ENCODE measurements at places on chromosomes 16 and 17.
A peak's percentile ranks its signal among the peaks of the same experiment; 100 is the strongest.

DNA sequence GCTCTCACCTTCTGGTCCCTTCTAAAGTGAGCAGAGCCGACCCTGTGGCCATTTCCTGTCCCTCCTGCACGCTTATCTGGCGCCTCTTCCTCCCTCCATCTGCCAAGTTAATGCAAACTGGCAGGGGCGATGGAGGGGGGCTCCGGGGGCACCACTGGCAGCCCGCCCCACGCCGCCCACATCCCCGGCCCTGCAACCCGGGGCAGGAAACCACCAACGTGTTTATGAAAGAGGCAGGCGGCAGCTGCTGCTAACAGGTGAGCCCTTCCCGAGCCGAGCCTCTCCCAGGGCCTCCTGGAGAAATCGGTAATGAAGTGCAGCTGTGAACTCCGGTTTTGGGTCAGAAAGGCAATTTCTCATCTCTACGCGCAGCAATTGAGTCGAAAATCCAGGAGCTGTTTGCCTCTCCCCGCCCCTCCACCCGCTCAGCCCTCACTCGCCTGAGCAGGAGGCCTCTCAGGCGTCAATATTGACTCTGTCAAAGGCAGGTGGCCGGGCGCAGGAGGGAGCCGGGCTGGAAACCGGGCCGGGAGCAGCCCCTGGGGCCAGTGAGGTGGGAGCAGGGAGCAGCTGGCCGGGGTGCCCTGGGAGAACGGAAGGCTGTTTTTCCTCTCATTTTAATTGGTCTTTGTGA lies 164.4 kb upstream of the GSE1 start:
- DNase-seq = no peak

GRCh38 chr17:3928406-3928805 lies 12.1 kb upstream of the P2RX1 start:
- no peak for DNase-seq

DNA sequence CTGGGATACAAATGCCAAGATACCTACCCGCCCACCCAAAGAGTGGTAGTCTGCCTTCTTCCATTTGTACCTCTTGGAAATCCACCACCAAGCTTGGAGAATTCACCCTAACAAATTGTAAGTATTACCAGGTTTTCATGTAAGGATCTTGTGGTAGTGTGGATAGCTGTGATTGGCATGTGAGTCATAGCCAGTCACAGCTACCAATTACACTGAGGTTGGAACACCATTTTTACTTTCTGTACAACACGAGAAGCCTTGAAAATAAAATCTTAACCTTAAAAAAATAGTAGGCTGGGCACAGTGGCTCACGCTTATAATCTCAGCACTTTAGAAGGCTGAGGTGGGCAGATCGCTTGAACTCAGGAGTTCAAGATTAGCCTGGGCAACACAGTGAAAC lies 18.5 kb upstream of the SLC35G3 start:
- DNase-seq = no peak

DNA sequence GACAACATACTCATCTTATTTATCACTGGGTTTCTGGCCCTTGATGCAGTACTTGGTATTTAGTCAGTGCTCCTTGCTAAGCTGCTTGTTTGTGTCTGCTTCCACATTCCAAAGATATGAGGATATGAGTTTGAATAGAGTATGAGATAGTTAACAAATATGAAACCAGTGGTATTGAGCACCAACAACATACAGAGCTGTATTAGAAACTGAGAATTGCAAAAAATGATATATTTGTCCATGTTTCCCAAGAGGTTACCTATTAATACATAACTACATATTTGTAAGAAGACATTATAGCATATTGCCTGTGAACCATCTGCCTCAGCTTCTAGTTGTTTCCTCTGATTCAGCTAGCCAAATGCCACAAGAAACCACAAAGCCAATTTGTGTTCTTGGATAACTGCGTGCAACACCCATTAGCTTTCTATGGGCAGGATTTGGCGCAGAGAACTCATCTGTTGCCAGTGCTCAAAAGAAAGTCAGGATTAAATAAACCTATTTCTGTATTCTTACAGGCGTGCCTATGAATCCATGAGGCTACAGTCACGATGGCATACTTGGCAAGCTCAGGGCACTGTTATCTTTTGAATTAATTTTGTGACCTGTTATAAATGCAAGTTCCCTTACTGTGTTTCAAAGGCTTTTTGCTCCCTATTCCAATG lies 194.4 kb downstream of the MAP2K6 start:
- peak; percentile 20 for DNase-seq

- DNase-seq = no peak
Measured at GRCh38 chr16:82594114-82594513, 32.7 kb upstream of the CDH13 start.

GRCh38 chr17:70989280-70989679 lies 819.9 kb downstream of the KCNJ2 start:
- no peak for DNase-seq

- DNase-seq = no peak
Measured at GRCh38 chr16:86983621-86984020, 333.6 kb downstream of the C16orf95 start.
